ENCODE measurements at places on chromosomes 16 and 17.

DNA sequence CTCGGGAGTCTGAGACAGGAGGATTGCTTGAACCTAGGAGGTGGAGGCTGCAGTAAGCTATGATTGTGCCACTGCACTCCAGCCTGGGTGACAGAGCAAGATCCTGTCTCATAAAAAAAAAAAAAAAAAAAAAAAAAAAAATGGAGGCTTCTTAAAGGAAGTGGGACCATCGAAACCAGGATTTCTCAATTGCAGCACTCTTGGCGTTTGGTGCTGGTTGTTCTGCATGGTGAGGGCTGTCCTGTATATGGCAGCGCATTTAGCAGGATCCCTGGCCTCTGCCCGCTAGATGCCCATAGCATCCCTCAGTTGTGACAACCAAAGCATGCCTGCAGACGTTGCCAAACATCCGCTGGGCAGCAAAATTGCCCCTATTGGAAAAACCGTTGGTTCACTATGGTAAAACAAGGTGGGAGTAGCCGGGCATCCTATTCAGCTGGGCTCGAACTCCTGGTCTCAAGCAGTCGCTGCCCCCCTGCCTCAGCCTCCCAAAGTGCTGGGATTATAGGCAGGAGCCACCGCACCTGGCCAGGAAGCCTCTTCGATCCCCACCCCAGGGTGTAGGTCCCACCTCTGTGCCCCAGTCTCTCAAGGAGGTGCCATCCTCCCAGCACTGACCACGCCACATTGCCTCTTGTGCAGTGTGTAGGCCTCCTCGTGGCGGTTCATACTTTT, 6.5 kb upstream of the NPIPB7 start:
- DNase-seq = no peak

DNA sequence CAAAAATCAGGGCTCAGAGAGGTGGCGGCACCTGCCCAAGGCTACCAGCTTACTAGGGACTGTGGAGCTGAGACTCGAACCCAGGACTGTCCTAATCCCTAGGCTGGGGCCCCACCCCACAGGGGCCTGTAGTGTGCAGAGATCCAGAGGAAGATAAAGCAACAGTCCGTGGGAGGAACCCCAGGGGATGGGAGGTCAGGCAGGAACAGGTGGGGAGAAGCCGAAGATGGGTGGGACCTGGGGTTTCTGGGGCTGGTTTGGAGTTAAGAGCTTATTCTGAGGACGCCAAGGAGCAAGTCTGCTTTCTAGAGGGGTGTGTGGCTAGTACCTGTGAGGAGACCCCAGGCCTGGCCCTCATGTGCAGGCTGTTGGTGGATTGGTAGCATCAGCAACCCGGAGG, 14.9 kb downstream of the C16orf74 start:
- no peak for DNase-seq

DNA sequence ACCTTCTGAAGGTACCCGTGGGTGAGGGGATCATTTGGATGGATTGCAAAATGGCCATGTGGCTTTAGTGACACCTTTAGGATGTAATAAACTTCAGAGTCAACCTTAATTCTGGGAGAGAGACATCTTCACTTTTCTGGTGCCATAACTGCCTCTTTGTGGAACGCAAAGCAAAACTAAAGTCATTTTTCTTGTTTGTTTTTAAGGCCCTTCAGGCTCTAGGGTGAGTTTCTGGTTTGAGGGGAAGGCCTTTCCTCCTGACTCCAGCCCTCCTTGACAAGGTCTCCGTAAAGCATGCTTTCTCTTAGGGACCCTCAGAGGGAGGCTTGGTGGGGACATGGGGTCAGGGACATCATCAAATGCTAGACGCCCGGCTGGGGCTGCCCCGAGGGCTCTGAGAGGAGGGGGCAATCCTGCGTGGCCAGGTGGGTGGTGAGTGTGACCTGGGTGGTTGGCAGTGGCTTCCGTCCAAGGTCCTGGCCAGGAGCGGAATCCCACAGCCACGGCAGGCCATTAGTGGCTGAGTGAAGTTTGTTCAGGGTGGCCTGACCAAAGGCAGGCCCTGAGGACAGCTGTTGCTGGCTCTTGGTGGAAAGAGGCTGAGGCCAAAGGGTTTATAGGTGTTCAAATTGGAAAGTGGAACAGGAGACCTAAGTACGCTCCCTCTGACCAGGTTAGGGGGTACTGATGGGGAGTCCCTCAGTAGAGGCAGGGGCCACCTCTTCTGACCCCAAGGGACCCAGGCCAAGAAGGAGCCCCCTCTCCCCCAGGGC, 112.2 kb downstream of the METRNL start:
- no peak for DNase-seq

DNA sequence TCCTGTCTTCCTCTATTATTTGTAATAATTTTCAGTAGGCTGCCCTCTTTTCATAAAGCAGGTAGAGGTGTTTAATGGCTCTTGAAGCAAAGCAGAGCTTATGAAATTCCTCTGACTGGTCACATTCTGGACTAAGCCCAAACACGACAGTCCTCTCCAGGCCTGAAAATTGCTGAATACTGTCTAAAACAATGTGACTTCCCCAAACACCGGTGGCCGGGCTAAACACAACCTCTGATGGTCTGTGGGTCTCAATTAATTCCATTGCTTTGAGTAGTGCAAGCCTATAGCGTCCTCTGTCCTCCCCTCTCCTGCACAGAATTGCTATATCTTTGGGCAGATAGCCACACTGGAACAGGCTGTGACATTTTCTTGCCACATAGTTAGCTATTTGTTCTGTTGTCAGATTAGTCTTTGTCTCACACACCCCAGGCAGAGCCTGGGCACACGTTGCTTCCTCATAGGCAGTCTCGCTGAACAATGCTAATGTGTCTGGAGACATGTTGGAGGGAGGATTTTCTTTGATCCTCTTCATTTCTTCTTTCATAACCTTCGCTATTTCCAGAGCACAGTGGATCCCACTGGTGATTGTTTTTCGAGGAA, 10.8 kb upstream of the SLFN12L start:
- DNase-seq = no peak

GRCh38 chr17:17254036-17254435, 17.1 kb upstream of the FLCN start:
- no peak for DNase-seq

- no peak for DNase-seq
Observed at GRCh38 chr16:84451781-84452180, 52.7 kb downstream of the MEAK7 start.

DNA sequence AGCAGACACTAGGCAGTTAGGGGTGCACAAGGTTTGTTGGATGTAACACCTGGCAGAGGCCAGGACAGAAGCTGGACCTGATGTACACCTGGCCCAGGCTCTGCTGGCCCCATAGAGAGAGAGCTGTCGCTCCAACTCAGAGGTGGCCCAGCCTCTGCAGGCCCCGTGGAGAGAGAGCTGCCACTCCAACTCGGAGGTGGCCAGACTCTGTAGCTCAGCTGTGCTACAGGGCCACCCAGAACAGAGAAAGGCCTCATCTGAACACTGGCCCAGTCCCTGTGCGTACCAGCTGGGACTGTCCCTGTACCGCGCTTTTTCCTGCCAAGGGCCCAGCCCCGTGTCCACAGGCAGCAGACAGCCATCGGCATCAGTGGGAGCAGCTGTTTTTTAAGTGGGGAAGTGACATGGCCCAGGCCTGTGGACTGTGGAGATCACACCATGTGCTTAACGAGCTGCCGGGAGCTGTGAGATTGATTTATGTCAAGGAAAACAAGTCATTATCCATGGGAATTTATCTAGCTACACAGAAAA, 176.4 kb upstream of the CHMP6 start:
- DNase-seq = no peak

DNA sequence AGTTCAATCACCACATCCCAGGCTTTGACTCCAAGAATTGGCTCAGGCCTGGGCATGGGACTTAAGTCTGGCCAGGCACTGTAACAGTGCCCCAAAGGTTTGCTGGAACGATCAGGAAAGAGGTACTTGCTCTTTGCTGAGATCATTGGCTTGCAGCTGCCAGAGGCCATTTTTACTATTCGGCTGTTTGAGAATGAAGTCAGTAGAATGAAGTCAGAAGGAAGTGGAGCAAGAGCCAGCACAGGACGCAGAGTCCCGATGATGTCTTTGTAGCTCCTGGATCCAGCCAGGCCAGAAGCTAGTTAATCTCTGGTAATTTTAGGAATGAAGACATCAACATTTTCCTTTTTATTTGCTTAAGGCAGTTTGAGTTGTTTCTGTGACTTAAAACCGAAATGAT, 195.5 kb downstream of the RAB11FIP4 start:
- no peak for DNase-seq

GRCh38 chr17:37310940-37311339, 64.8 kb upstream of the C17orf78 start:
- DNase-seq = no peak

- no peak for DNase-seq
Observed at GRCh38 chr17:65472666-65473309, 88.7 kb downstream of the AXIN2 start.

DNA sequence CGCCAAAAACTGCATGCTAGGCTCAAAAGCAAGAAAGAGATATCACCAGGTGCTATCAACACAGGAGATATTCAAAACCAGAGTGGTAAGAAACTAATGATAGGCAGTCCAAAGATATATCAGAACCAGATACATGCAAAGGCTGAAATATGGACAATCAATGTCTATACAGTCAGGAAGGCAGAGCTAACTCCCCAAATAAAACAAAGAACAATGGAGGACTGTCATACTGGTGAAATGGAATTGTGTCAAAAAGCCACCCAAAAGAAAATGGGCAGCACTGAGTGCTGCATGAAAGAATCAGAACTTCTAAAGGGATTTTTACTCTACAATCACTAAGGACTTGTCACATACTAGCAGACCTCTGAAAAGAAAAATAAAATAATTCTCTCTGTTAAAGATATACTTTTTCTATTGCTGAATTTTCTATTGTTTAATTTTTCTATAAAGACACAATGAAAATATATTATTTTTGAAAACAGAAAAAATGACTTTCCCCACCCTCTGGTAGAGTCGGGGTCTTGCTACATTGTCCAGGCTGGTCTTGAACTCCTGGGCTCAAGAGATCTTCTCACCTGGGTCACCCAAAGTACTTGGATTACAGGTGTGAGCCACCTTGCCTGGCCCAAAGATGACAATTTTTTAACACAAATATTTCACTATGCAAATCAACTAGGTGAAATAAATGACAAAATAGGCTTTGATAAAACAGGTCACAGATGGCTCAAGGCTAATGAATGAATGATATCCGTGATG, 98.2 kb downstream of the USP32 start:
- no peak for DNase-seq

DNA sequence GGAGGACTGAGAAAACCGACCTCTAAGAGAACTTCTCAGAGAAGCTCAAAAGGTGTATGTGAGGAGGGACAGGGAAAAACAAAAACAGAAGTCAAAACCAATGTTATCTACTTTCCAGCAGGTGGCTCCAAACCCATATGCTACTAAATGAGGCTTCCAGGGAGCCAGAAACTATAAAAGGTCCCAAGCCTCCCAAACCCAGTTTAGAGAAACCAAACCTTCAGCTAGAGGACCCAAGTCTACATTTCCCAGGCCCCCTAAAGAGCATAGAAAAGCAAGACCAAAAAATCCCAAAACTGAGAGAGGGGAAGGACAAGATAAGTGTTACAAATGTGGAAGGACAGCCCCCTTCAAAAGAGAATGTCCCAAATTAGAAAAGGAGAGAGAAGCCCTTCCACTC, 3.7 kb downstream of the HPR start:
- DNase-seq = no peak

- no peak for DNase-seq
Observed at GRCh38 chr17:77523540-77523939, 382.8 kb downstream of the SEC14L1 start.
